ENCODE measurements at places on chromosomes 7 and 10. TPM values are rescaled to one million over a fixed set of nuclear protein-coding genes. Genes with fewer than 3 reads are reported as not detected.

Gene DNAJC30
- 4.6 TPM for total RNA-seq

Gene PPP1R3A
- not detected for total RNA-seq

Gene MYH16
- 0.12 TPM for total RNA-seq

Gene NRP1
- 167 TPM for total RNA-seq

Gene GIGYF1
- 25.7 TPM for total RNA-seq

Gene EFCAB10
- not detected for total RNA-seq

Gene PIK3CG
- 14.8 TPM for total RNA-seq

Gene SNX8
- total RNA-seq, result 54.4 TPM

Gene NUTM2A
- 0.82 TPM for total RNA-seq

- no peak for DNase-seq
These were observed 217.1 kb upstream of the FRMD4A start for GRCh38 chr10:14547816-14548215.

DNA sequence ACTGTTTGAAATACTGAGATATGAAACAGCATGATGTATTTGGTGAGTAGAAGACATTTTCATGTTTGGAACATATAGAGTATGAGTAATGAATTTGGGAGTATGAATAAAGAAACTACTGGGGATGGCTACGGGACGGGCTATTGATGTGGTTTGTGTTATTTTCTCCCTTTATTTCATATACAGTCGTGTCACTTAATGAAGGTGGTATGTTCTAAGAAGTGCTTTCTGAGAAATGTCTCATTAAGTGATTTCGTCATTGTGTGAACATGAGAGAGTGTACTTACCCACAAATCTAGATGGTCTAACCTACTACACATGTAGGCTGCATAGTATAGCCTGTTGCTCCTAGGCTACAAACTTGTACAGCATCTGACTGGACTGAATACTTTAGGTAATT, 106.3 kb downstream of the CCNY start:
- no peak for DNase-seq

- DNase-seq, result no peak
These were observed 149.3 kb upstream of the IMMP2L start for GRCh38 chr7:111711426-111712065.

DNA sequence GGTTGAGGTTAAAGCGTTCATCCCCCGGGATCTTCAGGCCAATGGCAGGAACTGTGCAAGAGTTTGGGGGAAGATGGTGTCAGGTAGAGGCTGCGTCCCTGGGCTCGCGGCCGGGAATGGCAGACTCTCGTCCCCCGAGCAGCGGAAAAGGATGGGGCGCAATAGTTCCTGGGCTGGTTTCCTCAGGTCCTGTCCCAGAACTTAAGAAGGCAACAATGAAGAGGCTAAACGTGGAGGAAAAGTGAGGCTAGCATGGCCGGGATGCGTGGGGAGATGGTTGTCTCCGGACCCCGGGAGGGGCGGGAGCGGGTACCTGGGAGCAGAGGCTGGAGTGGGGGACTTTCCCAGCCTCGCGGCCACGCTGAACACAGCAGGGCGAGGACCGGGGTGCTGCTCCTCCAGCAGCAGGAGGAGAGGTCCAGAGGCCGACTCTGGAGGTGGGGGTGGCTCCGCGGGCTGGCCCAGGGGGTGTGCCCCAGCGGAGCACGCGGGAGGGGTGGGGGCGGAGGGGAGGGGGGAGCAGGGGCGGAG, 882 bp downstream of the IRF5 start:
- DNase-seq, result no peak

- DNase-seq, result no peak
These were observed 20.2 kb upstream of the TMEM178B start for GRCh38 chr7:141053626-141054025.

DNA sequence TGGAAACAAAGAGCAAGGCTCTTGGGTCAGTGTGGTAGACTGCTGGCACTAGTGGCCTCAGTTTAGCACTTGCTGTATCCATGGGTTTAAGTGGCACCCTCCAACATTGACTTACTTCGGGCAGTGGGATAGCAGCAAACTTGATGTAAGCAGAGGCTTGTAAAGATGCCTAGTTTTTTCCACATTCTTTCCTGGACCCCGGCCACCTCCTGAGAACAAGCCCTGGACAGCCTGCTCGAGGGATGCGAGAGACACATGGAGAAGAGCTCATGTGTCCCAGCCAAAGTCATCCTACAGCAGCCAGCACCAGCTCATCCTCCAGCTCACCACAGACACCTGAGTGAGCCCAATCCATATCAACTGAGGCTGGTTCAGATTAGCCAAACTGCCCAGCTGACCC, 142.7 kb upstream of the PCBD1 start:
- DNase-seq, result no peak

DNA sequence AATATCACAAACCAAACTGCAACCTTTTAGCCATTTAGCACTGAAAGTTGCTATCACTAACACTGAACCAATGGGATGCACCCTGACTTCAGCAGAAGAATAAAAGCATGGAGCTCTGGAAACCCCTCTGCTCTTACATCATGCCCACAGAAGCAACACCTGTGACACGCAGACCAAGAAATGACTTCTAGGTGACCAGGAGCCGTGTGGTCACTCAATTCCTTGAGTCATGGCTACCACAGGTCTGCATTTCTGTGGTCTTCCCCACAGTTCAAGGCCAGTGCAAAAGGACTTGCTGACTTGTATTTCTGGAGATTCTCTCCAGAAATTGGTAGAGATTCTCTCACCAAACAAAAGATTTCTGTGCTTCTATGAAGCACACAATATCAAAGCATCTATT, 38.3 kb downstream of the NRCAM start:
- no peak for DNase-seq

DNA sequence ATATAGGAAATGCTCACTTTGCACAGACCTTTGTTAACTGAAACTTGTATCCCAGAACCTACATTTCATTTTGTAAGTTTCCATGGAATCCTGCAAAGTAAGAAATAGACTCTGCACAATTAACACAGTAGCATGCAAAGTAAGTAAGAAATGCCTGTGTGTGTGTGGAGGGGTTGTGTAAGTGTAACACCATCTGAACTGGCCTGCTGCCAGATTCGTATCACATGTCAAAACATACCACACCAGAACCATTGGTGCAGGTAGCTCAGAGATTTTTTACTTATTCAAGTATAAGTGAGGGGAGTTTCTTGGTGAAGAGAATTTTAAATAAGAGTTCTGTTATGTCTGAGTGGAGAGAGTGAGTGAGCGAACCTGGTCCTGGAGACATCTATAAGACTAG, 17.9 kb upstream of the DDX21 start:
- no peak for DNase-seq

DNA sequence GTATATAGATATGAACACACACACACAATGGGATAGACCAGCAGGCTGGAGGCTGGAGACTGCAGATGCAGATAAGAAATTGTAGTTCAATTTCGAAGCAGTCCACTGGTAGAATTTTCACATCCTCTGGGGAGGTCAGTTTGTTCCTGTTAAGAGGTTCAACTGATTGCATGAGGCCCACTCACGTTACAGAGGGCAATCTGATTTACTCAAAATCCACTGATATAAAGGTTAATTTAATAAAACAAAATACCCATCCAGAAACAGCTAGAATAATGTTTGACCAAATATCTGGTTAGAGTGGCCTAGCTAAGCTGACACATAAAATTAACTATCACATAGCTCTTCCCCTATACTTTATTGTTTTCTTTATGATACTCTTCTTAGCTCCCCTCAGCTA, 162.9 kb upstream of the SMIM30 start:
- DNase-seq, result no peak

DNA sequence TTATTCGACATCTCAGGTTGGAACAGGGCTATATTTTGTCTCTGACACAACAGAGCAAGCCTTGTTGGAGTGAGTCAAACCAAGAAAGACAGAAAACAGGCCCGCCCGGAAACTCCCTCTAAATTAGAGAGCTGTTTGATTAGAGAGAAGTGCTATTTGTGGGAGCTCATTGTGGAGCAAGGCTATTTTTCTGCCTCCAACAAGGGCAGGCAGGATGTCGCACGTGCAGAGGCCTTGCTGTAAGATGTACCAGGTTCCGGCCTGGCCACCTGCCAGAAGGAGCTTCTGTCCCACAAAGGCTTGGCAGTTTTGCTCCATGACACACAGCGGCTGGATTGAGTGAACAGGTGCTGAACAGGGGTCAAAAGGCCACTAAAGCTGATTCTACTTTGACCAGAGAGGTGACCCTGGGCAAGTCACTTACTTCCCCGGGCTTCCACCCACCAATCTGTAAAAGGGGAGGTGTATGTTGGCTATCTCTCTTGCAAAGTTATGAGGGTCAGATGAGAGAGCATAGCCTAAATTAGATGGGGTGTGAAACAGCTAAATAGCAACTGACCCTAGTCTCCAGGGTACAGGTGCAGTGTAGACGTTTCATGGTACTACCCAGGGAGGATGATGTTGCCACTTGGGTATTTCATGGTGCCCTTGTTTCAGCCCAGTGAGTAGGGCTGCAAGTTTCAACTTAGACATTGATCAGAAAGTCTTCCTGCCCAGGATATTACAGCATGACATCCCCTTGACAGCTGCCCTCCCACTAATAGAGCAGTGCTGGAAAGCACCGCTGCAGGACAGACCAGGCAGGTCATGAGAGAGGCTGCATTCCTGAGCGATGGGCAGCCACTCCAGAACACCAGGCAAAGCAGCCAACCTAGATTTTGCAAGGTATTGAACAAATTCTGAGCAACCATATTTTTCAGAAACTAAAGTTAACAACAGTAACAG, 62.0 kb downstream of the VSTM4 start:
- DNase-seq, result no peak

- DNase-seq, result no peak
These were observed 222.1 kb downstream of the NSUN6 start for GRCh38 chr10:18429335-18429734.

GRCh38 chr7:51613911-51614357, 297.3 kb upstream of the COBL start:
- DNase-seq, result no peak

DNA sequence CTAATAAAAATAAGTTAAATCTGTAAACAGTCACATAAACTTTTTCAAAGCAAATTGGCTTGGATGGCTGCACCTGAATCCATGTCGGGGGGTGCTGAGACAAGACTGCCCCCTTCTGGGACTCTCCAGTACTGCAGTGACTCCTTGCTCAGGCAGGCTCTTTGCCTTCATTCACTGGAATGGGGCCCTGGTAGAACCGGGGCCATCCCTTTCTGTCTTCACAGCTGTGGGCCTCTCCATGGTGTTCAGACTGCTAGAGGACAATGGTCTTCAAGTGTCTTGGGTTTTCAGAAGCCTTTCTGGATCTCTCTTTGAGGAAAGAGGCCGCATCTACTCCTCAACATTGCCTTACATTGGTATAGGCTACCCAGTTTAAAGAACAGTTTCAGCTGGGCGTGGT, 16.1 kb upstream of the IMPDH1 start:
- DNase-seq, result no peak

DNA sequence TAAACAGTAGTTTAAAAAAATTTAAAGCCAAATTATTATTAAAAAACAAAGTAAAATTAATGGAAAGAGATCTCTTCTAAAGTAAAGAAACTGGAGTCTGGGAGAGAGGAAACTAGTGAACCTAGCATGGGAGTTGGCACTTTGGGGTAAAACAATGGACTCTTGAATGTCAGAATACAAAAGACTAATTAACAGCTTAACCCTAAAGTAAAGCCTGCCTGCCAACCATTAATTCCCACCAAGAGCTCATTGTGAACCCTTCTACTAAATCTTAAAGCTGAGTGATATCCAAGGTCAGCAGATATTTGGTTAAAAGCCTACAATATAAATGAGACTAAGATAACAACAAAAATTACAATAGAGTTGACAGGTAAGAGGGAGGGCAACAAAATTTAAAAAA, 36.5 kb downstream of the KMT2C start:
- no peak for DNase-seq

GRCh38 chr7:94436700-94437099, 42.0 kb downstream of the COL1A2 start:
- DNase-seq, result no peak

- DNase-seq, result no peak
These were observed 805.1 kb downstream of the TNS3 start for GRCh38 chr7:46776790-46777189.

All from glomerular endothelial cell (primary cell).